ENCODE measurements at places on chromosomes 12 and 14.

DNA sequence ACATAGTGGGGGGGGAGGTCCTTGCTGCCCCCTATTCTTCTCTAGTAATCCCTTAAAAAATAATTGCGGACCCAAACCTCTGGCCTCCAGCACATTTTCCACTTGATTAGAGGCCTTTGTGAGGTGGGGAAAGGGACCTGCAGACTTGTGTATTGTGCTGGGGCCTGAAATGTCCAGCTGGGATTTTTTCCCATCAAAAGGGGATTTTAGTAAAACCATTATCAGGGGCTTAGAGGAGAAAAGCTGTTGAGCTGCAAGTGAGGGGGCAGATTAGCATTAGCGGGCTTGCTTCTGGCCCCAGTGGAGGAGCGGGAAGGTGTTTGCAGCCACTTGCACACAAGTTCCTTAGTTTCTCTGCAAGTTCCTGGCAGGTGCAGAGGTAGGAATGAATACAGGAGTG is 13.9 kb downstream of the FBXL14 start:
- no peak for DNase-seq

DNA sequence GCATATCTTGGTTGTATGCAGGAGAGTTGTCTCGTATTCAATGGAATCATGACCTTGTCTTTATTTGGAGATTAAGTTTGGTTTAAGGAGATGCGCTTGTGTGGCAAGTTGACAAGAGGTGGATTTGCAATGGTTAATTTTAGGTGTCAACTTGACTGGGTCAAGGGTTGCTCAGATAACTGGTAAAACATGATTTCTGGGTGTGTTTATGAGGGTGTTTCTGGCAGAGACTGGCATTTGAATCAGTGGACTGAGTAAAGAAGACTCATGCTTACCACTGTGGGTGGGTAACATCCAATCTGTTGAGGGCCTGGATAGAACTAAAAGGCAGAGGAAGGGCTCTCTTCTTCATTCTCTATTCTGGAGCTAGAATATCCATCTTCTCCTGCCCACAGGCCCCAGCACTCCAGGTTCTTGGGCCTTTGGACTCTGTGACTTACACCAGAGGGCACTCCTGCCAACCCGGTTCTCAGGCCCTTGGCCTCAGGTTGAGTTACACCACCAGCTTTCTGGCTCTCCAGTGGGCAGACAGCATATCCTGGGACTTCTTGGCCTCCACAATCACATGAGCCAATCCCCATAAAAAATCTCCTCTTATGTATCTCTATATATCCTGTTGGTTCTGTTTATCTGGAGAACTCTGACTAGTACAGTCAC is 141.5 kb upstream of the ARID2 start:
- no peak for DNase-seq

DNA sequence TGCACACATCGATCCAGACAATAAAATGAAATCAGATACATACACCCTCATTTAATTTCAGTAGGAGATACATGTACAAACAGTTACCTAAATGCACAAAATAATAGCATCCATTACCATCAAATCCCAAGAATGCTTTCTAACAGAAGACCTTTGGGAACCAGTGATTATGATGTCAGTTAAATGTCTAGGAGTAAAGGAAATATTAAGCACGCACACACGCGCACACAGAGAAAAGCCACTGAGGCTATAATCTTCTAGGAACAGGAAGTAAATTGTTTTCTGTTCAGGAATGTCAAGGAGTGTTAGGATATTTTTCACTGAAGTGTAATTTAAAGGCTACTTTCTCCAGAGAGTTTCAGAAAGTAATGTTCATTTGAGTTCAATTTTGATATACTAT is 250.1 kb downstream of the MDGA2 start:
- DNase-seq = no peak

- no peak for DNase-seq
These were observed 40.7 kb downstream of the RMST start for GRCh38 chr12:97503073-97503855.

GRCh38 chr12:41699658-41700057 is 445.0 kb downstream of the GXYLT1 start:
- DNase-seq = no peak

- DNase-seq = no peak
These were observed 305.3 kb downstream of the ITPR2 start for GRCh38 chr12:26527682-26528081.

- no peak for DNase-seq
These were observed 232.0 kb upstream of the TMTC1 start for GRCh38 chr12:30015631-30016337.

GRCh38 chr12:58225203-58225877 is 284.0 kb downstream of the ATP23 start:
- no peak for DNase-seq

GRCh38 chr12:6914947-6915788 is 788 bp downstream of the ENO2 start:
- no peak for DNase-seq

DNA sequence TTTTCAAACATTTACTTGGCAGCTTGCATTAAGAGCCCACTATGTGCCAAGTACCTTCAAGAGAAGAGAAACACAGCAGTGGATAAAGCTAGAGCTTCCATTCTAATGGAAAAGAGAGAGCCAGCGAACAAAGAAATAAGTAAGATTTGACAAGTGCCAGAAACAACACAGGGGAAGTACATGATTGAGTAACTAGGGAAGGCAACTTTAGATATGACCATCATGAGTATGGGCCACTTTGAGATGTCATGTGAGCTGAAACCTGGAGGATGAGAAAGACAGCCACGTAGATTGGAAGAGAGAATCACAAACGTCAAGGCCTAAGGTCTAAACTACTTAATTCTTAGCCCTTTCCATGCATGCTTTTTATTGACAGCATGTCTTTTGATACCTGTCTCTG is 121.4 kb downstream of the ITPR2 start:
- DNase-seq = no peak

DNA sequence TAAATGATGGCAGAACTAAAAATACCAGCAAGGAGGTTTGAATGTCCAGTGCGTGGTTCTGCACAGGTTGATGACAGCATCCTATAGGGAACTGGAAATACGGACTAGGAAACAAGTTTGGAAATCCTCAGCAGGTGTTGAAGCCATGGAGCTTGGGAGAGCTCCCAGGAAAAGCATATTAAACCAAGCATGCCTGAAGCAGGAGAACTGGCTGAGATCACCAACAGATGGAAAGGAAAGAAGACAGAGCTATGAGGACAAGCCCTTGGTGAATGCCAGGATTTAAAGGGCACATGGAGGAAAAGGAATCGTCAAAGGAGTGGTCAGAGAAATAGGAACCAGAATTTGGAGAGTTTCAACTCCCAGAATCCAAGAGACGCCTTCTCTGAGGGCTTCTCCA is 21.2 kb upstream of the ELK3 start:
- DNase-seq = no peak

GRCh38 chr12:71124835-71125460 is 32.9 kb downstream of the TSPAN8 start:
- DNase-seq = no peak

GRCh38 chr12:98637068-98637467 is 7.5 kb downstream of the IKBIP start:
- no peak for DNase-seq

DNA sequence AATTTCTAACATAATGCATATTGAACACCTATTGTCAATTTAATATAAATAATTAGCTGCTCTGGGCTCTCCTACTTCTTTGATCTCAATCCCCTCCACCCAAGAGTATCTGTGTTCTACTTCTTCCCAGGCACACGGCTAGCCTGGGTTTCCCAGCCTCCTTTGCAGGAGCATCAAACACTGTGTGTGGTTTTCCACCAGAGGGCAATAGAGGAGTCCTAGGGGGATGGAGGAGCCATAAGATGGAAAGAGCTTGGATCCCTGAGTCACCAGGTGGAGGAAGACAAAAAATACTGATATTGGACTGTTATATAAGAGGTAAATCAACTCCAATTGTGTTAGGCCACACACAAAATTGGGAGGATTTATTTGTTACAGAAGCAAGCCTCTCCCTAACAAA is 333.7 kb downstream of the GLT1D1 start:
- DNase-seq = no peak

- DNase-seq = no peak
These were observed 321.2 kb upstream of the TMTC1 start for GRCh38 chr12:30104971-30105370.

DNA sequence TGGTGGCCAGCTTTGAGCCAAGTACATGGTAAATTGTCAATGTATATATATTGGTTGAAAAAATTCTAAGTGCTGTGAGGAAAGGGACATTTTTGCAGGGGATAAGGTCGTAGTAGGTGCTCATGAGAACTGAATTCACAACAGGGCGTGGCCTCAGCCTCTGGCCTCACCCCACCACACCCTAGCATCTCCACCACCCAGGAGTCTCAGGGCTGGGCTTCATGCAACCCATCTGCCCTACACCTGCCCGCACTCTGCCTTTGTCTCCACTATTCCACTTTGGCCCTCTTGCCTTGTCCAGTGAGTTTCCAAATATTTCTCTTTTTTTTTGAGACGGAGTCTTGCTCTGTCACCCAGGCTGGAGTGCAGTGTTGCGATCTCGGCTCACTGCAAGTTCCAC is 22.1 kb upstream of the AQP2 start:
- no peak for DNase-seq

- no peak for DNase-seq
These were observed 669.0 kb downstream of the BCL11B start for GRCh38 chr14:98602983-98603382.

GRCh38 chr12:132953771-132954170 is 2.3 kb downstream of the ZNF605 start:
- DNase-seq = no peak

GRCh38 chr14:33191855-33192254 is 253.2 kb downstream of the NPAS3 start:
- no peak for DNase-seq

GRCh38 chr14:100072783-100073346 is 7.6 kb downstream of the EVL start:
- DNase-seq = no peak

GRCh38 chr12:118307069-118307954 is 65.4 kb downstream of the TAOK3 start:
- no peak for DNase-seq

DNA sequence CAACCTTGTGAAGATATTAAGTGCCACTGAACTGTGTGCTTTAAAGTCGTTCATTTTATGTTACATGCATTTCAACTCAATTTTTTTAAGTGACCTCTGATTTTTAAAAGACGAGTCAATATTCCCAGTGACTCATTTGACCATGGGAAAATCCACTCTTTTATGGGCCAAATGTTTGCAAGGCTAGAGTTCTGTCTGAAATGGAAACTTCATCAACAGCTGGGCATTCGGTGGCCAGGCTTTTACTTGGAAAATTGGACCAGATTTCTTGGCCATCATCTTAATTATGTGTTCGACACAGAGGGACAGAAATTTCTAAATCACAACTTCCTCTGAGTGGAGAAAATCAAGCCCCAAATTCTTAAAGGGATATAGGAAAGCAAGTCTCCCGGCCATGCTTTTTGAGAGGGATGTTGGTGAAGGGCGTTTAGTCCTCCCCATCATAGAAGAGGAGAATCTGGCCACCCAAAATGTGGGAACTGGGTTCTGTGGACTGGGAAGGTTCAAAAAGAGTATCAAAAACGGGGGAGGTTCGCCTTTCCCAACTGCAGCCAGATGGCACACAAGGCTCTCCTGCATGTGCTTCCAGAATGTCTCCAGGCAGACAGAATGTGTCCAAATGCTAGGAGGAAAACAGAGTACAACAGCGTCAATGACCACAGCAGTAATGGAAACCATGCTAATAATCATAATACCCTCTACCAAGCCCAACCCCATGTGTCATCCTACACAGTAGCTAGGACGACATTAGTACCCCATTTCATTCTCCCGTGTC is 40.9 kb upstream of the FZD10 start:
- DNase-seq = no peak

DNA sequence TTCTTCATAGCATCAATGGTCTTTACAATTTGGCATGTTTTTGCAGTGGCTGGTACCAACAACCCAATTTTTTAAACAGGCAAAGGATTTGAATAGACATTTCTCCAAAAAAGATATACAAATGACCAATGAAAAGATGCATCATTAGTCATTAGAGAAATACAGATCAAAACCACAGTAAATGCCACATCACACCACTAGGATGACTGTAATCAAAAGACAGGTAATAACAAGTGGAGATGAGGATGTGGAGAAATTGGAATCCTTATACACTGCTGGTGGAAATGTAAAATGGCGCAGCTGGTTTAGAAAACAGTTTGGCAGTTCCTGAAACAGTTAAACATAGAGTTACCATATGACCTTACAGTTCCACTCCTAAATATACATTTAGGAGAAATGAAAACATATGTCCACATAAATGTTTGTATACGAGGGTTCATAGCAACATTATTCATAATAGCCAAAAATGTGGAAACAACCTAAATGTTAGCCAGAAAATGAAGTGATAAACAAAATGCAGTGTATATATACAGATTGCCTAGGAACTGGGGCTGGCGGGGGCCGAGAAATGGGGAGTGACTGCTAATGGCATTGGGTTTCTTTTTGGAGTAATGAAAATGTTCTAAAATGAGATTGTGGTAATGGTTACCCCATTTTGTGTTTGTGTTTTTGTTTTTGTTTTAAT is 55.2 kb downstream of the TGFB3 start:
- DNase-seq = no peak

DNA sequence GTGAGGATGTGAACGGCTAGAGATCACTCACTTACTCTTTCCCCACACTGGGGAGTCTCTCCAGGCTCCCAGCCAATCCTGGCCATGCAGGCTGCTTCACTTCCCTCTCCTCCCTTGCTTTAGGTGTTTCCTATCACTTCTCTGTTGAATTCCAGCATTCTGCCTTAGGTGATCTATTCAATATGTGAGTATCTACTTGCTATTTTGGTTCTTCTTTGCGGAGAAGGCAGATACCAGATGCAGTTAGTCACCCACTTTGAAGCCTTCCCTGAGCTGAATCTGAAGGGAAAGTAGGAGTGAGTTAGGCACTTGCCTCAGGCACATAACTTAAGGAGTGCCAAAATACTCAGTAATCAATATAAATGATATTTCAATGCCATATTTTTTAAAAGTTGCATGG is 36.0 kb upstream of the FAR2 start:
- no peak for DNase-seq

- no peak for DNase-seq
These were observed 142.1 kb downstream of the ANO4 start for GRCh38 chr12:100936661-100937060.

DNA sequence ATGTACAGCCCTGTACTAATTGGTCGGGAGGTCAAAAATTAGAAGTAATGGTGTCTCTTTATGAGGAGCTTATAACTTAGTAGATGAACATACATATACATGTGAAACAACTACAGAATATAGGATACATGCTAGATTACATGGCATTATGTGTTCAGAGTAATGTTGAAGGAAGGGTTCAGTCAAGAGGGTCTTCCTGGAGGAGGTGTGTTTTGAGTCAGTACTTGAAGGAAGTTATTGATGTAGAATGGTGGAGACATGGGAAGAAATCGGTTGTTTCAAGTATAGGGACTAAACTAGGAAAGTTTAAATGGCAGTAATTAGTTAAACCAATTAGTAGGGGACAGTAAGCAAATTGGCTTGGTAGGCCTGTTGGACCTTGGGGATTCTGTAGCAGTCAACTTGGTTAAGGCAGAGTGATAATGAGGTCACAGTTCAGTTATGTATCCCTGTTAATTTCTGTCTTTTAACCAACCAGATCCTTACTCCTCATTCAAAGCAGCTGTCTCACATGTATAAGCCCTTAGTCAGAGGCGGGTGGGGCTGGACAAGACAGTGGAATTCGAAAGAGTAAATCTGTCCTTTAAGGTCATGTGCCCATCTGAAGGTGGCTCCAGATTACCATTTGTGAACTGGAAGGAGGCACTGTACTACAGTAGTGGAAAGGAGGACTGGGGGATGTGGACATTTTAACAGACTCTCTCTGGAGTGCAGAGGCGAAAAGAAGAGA is 3.5 kb upstream of the ANKRD52 start:
- no peak for DNase-seq
